ENCODE measurements at places on chromosomes 7 and 10.

DNA sequence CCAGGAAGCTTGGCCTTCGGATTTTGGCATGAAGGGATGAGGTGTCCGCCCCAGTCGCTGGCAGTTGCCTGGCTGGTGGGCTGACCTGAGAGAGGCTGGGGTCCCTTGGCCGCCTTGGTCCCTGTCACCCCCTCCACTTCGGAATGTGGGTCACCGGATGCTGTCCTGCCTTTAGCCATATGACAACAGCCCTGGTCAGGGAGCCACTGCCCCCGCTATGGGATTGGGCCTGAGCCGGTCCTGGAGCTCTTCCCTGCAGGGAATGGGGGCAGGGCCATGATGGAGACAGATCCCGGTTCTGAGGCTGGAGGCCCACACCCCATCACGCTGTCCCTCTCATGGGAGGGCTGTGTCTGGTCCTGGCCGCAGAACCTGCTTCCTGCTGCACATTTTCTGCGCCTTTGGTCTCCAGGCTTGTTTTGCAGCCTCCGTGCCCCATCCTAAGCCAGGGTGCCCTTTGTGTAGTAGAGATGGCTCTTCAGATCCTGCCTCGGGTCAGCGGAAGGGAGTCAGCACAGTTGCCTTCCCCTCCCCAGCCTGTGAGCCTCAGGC lies 22.6 kb downstream of the PFKFB3 start:
- no peak for DNase-seq

GRCh38 chr7:158816271-158816670 lies 13.0 kb downstream of the ESYT2 start:
- DNase-seq, result no peak

GRCh38 chr10:63651864-63652263 lies 130.7 kb downstream of the REEP3 start:
- DNase-seq, result no peak

DNA sequence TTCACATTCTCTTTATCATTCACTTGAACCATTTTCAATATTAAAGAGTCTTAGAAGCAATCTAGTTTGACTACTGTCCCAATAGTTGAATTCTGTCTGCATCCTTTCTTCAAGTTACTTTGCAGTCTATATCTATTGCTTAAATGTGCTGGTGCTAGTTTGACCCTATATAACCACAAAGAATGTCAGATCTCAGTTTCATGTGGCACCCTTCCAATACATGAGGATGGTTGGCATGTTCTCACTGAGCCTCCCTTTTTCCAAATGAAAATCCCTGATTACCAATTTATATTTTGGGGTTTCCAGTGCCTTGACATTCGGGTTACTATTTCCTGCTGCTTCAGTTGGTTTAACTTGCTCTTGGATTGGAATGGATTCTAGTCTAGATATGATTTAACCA lies 292.7 kb downstream of the EXOC4 start:
- no peak for DNase-seq

DNA sequence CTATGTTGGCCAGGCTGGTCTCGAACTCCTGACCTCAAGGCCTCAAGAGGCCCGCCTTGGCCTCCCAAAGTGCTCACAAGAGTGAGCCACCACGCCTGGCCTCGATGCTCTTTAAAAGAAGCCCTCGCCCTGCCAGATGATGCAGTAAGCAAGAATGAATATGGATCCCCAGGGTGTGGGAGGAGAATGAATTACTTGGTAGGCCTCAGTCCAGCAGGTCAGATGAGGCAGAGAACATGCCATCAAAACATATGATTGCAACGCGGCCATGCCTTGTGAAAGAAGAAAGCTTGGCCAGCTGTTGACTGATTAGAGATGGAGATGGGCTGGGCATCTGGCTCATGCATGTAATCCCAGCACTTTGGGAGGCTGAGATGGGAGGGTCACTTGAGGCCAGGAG lies 68.7 kb downstream of the CAMK1D start:
- DNase-seq, result no peak

- DNase-seq, result peak; percentile 16
Observed at GRCh38 chr7:4461531-4461930, 220.6 kb upstream of the FOXK1 start.

DNA sequence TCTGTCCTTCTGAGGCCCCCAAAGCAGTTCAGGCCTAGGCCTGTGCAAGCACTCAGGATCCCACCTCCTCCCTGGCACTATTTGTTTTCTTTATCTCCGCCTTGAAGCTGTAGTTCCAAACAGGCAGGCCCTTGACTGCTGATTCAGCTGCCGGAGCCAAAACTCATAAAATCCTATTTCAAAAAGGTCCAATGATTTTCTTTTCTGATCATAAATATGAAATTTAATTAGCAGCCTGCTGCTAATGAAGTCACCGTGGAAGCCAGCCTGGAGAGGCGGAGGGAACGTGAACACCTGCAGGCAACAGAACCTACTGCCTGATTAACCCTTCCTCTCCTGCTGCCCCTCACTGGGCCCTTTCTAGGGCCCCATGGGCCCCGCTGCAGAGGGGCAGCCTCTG lies 60.1 kb downstream of the CARD11 start:
- no peak for DNase-seq

- no peak for DNase-seq
Observed at GRCh38 chr7:78993341-78993740, 460.1 kb downstream of the MAGI2 start.

DNA sequence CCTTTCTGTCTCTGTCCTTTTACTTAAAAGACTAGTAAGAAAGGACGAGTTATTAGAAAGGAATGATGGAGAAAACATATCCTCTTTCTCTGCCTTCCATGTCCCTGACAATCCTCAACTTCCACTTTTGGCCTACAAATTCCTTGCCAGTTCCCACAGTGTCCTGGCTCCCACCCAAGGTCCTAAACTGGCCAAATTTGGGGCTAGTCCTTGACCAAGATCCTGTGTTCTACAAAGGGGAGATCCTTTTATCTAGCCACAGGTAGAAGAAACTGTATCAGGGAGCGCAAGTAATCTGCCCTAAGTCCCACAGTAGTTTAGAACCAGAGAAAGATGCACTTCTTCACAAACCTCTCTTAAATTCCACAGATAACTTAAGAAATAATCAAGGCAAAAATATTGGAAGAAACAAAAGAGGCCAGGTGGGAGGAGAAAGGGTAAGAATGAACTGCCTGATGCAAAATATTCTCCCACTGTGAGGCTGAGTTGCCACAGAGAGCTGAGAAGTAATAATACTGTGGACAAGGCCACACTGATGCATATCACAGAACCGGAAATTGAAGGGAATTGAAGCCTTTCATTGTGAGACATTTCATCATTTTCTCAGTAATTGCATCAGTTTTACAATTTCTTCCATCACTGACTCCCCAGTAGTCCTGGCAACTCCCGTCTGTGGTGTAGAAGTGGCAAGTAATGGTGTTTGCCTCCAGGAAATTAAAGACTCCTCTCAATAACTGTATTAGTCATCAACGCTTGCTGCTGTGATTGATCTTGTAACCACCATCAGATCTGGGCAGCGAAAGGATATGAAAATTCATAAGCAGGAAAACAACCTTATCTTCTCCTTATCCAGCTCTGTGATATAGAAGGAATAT lies 47.2 kb downstream of the DNAJC12 start:
- peak; percentile 81 for DNase-seq

DNA sequence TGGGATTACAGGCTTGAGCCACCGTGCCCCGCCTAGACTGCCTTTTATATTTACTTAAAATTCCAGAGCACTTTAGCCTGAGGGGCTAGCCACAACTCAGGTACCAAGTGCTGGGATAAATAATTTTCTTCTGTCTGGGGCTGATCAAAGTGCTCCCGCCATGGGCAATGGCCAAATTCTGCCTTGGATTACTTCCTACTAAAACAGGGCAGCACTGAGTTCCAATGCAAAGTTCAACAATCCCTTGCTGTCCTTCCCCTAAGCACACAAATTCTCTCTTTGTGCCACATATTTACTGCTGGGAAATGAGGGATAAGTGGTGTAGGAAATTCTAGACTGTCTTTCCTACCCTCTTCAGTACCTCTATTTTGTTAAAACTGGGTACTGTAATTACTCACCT lies 34.4 kb upstream of the ZNF92 start:
- DNase-seq, result no peak

DNA sequence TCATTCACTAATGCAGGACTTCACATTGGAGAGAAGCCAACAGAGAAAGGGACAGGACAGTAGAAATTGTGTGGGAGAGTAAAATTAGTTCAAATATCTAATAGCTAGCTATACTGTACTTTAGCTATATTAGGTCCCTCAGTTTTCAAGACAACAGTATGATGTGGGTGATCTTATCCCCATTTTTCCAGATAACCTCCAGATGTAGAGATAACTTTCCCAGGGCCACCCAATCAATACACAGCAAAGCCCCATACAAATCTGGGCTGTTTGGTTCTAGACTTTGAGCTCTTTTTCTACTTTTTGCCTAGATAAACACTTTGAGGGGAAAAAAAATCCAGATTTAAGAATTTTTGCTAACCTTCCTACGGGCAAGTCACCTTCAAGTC lies 482 bp upstream of the CLDN12 start:
- no peak for DNase-seq

DNA sequence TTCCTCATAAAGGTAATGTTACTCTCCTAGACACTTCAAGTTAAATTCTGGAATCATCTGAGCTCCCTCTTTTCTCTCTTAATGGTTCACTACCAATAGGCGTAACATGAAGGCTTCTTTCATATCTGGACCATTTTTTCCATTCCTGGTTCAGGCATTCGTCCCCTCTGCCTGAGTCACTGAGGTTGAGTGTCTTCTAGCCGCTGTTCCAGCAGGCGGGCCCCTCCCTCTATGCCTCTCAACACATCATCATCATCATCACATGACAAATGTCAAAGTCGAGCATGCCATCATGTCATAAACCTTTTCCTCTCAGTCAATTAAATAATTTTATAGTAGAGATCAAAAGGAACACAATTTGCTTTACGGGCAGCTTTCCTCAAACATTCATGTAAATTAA lies 168.9 kb upstream of the ASAH2 start:
- DNase-seq, result no peak

DNA sequence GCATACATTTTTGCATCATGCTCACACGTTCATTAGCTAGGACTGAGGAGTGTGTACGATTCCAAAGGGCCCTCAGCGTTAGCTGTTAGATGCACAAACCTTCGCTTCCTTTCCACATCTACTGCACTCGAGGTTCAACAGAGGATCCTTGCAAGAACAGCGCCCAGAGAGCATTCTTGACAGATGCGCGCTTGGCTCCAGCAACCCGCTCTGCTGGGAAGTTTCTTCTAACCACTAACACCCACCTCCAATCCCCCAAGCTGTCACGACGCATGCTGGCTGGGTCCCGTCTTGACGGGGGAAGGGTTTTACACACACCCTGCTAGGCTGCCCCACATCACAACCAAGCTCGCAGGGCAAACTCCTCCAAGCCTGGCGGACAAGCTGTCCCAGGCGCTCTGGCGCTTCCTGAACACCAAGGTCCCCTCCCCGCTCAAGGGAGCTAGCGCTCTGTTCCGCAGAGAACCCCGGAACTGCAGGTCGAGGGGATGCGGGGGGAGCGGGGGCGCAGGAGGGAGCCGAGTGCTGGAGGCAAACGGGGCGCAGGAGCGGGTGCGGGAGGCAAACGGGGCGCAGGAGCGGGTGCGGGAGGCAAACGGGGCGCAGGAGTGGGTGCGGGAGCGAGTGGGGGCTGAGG lies 653 bp upstream of the ADRB1 start:
- peak; percentile 36 for DNase-seq

GRCh38 chr7:33706771-33707200 lies 198.6 kb upstream of the BMPER start:
- no peak for DNase-seq

DNA sequence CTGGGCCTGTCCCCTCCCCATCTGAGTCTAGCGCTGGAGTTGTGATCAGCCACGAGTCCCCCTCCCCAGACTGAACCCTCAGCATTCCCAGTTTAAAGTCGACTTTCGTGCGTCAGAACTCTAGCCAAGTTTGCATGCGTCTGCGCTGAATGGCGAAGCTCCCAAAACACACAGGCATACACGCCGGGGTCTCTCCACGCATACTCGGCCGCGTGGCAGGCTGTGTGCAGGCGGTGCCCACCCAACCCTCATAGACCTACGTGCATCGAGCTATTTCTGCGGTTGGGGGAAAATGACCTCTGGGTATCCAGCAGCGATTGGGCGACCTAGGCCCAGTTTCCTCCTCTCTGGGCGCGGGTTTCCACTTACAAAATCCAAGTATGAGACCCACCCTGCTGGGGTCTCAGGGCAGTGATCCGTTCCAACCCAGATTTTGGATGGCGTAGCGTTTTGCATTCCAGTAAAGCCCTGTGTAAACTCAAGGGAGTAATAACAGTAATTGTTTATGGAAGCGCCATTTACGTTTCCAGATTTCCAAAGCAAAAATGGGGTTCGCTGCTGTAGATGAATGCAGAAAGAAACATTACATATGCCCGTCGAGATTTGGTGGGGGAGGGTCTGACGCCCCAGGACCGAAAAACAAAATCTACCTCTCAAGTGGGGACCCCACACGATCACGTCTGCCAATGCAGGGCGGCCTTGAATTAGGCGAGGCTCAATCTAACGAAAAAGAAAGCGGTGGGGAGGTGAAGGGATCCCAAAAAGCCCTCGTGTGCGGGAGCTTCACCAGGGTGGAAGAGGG lies 2.0 kb upstream of the HMX3 start:
- DNase-seq, result no peak

GRCh38 chr7:27113991-27114769 lies 11.7 kb upstream of the HOXA2 start:
- no peak for DNase-seq

- no peak for DNase-seq
Observed at GRCh38 chr10:42878821-42879195, 96.2 kb downstream of the BMS1 start.

- no peak for DNase-seq
Observed at GRCh38 chr10:113889911-113890310, 35.5 kb downstream of the NHLRC2 start.

GRCh38 chr7:88200789-88201188 lies 19.0 kb downstream of the SRI start:
- no peak for DNase-seq

DNA sequence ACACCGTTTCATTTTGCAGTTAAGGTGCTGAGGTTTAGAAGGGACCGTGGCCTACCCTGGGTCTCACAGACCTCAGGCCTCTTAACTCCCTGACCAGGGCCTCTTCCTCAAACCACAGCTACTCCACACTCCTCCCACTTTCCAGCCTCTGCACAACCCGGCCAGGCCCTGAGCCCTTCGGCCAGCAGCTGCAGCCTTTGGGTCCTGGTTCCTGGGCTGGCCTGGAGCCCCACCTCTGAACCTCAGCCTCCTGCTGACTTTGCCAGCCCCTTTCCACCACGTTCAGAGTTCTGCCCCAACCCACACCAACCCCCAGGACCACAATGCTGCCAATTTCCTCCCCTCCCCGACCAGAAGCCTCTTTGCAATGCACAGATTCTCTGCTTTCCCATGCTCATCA lies 84.1 kb downstream of the VOPP1 start:
- DNase-seq, result peak; percentile 52

DNA sequence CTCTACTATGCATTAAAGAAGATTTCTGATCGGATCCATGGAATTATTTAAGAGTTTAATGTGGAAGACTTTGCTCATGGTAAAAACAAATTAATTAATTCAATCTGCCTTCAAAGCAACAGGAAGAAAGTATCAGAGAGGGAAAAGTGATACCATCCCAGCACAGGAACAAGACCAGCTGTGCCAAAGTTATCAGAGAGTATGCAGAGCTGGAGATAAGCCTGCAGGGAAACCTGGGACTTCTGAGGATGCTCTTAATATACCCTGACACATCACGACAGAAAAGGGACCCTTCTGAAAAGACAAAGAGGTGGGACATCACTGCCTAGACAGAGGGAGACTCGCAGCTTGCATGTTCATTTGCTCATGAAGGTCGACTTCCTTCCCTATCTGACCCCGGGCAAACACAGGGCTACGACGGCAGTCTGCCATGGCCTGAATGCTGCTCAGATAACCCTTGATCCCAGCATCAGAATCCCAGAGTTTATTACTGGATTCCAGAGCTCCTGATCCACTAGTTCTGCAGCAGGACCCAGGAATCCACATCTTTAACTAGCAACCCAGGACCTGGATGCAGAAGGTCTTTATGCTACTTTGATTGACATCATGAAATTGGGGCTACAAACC lies 29.5 kb downstream of the FAM171A1 start:
- DNase-seq, result no peak
